ENCODE measurements at places on chromosomes 5 and 9.

GRCh38 chr5:146426305-146426704, 20.8 kb upstream of the TCERG1 start:
- DNase-seq, result no peak

DNA sequence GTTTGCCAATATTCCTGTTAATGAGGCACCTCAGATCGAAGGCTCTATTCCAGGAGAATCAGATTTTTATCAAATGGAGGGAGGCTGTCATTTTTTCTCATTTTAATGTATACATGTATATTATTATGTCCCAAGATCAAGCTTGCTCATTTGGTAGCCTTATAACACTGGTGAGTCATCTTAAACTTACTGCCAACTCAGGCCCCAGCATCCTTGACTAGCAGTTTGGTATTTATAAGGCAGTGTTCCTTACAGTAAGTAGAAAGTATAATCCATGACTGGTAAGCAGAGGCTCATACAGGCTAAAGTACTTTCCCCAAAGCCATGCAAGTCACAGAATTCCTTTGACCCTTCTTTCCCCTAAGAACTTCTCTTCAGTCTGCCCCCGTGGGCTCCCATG, 90.7 kb upstream of the NR3C1 start:
- DNase-seq, result peak; percentile 68

DNA sequence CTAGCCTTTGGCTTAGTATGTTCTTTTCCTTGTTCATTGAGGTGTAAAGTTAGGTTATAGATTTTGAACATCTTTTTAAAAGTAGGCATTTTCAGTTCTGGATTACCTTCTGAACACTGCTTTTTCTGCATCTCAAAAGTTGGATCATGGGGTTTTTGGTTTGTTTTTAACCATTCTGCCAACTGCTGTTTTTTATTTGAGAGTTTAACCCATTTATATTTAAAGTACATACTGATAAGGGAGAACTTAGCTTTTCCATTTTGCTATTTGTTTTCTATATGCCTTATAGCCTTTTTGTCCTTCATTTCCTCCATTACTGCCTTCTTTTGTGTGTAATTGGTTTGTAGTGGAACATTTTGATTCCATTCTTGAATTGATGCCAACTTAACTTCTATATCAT, 30.5 kb upstream of the ZNF169 start:
- DNase-seq, result no peak

GRCh38 chr5:128984480-128984879, 19.2 kb downstream of the SLC27A6 start:
- DNase-seq, result no peak

GRCh38 chr9:74735761-74736160, 152.0 kb downstream of the TRPM6 start:
- no peak for DNase-seq

GRCh38 chr5:98777295-98777694, 3.8 kb downstream of the RGMB start:
- no peak for DNase-seq

DNA sequence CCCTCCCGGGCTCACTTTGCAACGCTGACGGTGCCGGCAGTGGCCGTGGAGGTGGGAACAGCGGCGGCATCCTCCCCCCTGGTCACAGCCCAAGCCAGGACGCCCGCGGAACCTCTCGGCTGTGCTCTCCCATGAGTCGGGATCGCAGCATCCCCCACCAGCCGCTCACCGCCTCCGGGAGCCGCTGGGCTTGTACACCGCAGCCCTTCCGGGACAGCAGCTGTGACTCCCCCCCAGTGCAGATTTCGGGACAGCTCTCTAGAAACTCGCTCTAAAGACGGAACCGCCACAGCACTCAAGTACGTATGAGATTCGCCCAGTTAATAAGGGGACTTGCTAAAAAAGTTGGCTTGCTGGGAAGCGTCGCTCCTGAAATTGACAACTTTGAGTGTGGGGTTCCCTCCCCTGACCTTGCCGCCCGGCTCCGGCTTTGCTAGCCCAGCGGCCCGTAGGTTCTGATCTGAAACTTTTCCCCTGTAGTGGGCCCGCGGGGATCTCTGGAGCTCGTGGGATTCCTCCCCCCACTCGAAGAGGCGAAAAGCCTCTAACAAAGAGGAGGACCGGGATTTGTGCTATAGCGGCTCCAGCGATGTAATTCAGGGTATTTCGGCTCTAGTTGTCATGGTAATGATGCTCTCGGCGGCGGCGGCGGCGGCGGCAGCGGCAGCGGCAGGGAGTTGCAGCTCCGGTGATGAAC, 572 bp downstream of the NR4A3 start:
- DNase-seq, result no peak

- no peak for DNase-seq
Measured at GRCh38 chr9:135154050-135154615, 66.7 kb downstream of the OLFM1 start.

DNA sequence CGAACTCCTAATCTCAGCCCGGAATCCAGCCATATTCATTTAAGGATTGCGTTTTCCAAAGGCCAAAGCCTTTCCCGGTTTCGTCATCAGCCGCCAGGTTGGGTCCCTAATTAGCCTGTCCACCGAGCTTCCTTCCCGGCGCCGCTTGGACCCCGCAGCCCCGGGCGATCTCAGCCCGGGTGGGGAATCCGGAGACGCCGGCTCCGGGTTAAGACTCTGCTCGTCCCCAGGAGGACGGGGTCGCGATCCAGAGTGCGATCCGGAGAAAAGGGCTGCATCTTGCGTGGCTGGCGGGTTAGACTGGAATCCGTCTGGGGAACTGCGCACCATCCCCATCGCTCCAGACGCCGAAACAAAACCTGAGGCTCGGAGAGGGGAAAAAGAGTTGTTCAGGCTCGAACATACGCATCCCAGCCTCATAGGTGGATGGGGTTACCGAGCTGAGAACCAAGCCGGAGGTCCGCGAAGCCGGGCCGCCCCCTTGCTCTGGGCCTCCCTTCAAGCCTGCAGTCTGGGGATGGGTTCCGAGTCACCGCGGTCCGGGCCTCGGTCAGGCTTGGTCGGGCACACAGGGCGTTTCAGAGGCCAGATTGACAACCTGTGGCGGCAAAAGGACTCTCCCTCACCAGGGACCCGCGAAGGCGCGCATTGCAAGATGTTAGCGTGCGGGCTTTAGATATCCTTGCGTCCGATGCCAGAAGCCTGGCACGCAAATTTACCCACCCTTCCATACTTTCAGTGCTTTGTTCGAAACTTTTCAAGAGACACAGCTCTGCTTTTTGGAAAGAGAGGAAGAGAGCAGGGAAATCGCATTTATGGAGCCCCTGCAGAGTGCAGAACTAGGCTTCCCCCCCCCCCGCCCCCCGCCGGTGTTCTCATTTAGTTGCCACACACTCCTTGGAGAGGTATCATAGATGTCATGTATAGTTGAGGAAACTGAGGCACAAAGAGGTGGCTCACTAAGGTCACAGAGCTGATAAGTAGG, 7.9 kb downstream of the MSX2 start:
- DNase-seq, result no peak

GRCh38 chr9:71663216-71663615, 105.1 kb downstream of the CEMIP2 start:
- no peak for DNase-seq

DNA sequence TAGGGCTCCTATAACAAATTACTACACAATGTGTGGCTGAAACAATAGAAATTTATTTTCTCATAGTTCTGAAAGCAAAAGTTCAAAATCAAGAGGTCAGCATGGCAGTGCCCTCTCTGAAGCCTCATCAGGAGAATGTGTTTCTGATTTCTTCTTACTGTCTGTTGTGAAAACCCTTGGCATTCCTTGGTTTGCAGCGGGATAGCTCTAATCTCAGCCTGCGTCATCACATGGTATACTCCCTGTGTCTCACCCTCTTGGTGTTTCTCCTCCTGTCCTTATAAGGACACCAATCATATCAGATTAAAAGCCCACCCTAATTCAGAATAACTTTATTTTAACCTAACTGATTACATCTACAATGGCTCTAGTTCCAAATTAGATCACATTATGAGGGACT, 87.5 kb upstream of the CDH9 start:
- no peak for DNase-seq

- DNase-seq, result peak; percentile 77
Measured at GRCh38 chr9:2559192-2560152, 62.1 kb upstream of the VLDLR start.

DNA sequence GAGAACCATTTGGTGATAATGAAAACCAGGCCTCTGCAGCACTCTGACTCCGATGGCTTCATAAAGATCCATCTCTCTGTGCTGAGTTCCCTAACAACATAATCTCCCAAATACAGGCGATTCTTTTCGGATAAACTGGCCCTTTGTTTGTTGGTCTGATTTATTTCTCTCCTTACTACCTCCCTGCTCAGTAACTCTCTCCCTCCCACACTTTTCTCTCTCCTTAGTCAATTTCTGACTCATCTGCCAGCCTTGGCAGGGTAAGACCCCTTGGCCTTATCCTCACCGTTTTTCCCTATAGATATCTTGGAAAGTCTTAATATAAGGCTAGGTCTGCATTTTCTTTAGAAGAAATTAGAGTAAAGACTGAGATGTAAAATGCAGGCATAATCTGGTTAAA, 128.7 kb downstream of the BRINP1 start:
- no peak for DNase-seq

DNA sequence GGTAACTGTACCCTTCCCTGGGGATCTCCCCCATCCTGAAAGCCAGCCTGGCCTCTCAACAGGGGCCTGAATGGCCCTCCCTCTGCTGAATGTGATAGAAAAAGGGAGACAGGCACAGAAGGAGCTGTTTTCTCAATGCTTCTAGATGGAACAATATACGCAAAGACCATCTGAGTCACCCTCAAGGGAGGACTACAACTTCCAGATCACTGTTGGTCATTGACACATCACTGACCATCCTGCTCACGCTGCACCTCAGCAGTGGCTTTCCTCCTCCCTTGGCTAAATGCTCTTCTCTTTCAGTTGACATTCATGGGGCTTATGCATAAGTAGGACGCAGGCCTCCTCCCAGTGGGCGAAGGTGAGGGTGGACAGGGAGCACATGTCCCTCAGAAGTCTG, 112.2 kb upstream of the SHB start:
- no peak for DNase-seq

DNA sequence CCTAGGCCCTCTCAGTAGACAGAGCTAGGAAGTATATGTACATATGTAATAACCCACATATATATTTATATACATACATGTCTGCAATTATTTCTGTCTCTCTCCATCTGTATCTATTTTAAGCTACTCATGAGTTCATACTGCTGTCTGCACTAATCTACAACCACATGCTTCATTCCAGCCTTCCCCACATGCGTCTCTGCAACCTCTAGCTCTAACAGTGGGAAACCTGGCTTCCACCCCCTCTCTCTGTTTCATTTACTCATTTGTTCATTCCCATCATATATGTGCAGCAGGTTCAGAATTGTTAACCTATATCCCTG, 23.3 kb downstream of the DCANP1 start:
- no peak for DNase-seq

- no peak for DNase-seq
Measured at GRCh38 chr5:40386289-40386688, 293.4 kb upstream of the PTGER4 start.

DNA sequence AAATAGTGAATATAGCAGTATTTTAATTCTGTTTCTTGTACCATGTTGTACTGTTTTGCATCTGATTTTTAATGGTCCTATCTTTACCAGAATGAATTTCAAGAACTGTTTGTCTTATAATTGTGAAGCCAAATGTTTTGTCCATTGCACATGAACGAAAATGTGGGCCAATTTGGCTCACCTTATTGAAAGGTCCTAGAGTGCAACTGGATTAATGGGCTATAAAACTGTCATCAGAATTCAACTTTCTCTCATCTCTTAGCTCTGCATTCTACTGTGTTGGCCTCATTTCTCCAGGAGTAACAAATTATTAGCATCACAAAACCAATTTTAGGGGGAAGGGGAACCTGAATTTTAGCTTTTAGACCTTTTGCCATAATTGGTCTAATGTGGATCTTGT, 179.4 kb upstream of the NUDT12 start:
- no peak for DNase-seq

DNA sequence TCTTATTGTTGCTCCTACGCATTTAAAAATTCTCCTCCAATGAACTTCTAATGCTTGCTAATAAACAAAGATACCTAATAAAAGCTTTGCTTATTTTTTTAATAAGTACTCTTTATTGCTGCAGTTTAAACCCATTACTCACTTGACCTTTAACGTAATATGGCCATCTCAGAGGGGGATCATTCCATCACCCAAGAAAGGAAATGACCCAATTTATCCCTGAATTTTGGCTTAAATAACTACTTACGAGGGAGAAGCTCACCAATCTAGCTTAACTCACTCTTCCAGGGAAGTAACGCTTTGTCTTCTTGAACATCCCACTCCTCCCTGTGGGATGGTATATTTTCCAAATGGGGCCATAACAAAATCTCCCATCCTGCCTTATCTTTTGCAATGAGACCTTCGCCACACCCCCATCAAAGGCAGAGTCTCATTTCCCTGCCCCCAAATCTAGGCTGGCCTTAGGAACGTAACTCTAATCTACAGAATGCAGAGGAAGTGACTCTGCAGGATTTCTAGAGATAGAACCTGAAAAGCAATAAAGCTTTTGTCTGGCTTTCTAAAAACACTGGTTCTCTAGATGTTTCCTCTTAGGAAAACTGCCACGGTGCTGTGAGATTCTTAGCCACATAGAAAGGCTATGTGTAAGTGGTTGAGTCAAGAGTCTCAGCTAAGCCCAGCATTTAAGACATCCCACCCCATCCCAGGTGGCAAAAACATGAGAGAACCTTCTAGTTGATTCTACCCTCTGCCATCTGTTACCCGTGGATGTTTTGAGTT, 310.0 kb downstream of the ASTN2 start:
- no peak for DNase-seq

DNA sequence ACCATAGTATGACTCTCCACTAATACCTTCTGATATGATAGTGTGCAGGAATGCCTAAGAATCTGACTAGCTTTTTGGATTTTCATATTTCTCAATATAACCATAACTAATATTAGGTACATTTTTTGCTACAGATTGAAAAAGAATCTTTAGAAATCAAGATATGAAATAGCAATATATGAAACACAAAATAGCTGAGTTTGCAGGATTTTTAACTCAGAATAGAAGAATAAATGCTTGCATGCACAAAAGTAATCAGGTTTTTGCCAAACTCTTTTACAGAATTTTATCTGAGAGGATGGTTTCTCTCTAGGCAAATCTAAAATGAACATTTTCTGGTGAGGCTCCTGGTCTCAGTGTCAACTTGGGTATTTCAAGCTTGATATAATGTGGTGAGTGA, 402.6 kb downstream of the TMEM232 start:
- no peak for DNase-seq

DNA sequence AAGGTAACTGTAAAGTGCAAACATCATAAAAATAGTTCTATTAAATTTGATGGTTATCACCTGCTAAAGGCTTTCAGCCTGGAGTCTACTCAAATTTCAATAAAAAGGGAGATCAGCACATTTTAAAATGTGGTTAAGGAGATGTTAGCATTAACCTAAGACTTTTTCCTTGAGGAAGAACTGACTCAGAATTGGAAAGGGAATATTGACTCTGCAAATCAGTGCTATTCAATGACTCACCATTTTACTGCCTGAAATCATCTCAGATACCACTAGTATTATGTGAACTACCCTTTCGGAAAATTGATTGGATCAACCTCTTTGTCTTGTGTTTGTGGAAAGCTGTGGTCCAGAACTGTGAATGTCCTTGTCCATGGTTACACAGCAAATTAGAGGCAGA, 113.3 kb downstream of the ADRB2 start:
- DNase-seq, result peak; percentile 46

- no peak for DNase-seq
Measured at GRCh38 chr9:28620661-28621060, 1047.4 kb upstream of the C9orf72 start.

GRCh38 chr5:129760636-129761325, 12.9 kb downstream of the MINAR2 start:
- DNase-seq, result no peak

- no peak for DNase-seq
Measured at GRCh38 chr5:26003966-26004365, 1034.4 kb downstream of the CDH9 start.
